ENCODE measurements at places on chromosomes 4 and X.

DNA sequence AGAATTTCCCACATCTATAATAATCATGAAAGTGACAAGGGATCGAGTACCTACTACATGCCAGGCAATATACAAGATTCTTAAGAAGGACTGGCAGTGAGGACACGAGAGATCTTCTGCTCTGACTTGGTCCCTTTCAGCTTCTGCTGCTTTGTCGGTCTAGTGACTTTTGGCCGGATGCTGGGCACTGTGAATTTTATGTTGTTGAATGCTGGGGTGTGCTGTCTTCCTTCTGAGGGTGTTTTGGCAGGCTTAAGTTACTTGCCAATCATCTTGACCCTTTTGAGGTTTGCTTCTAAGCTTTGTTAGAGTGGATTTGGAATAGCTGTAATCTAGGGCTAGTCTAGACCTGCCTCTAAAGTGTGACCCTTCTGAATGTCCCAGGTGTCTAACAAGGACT is 23.5 kb downstream of the NAT8L start:
- no peak for DNase-seq

DNA sequence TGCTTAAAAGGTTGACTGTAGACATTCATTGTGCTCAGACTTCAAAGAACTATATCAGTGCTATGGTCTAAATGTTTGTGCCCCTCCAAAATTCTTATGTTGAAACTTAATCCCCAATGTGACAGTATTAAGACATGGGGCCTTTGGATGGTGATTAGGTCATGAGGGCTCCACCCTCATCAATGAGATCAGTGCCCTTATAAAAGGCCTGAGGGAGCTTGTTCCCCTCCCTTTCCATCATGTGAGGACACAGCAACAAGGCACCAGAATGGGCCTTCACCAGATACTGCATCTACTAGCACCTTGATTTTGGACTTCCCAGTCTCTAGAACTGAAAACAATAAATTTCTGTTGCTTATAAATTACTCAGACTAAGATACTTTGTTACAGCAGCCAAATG is 28.3 kb downstream of the CLOCK start:
- DNase-seq = no peak

- DNase-seq = no peak
Observed at GRCh38 chr4:168488869-168489274, 8.0 kb upstream of the PALLD start.

DNA sequence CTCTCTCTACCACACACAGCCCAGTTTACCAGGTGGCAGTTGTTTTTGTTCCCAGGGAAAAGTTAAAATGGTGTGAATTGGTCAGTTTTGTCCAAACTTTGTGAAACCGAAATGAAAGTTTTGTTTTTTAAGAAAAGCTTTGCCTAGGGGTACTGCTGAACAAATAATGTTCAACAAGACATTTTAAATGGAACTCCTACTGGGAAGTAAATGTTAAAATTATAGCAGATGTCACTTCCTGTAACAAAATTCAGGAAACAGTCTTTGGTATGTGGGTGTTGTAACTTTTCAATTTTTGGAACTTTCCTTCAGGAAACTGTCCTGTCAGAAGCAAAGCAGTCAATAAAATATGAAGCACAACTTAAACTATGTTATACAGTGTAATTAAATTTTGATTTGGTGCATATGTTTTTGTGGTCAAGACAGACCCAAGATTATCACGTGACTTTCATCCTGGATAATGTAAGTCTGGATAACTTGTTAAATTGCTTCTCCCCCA is 79.5 kb downstream of the AFF1 start:
- DNase-seq = no peak

- no peak for DNase-seq
Observed at GRCh38 chr4:88826771-88827170, 129.1 kb upstream of the NAP1L5 start.

- no peak for DNase-seq
Observed at GRCh38 chr4:163808011-163808410, 313.5 kb downstream of the TMA16 start.

- DNase-seq = no peak
Observed at GRCh38 chr4:159171287-159171686, 68.4 kb downstream of the RAPGEF2 start.

DNA sequence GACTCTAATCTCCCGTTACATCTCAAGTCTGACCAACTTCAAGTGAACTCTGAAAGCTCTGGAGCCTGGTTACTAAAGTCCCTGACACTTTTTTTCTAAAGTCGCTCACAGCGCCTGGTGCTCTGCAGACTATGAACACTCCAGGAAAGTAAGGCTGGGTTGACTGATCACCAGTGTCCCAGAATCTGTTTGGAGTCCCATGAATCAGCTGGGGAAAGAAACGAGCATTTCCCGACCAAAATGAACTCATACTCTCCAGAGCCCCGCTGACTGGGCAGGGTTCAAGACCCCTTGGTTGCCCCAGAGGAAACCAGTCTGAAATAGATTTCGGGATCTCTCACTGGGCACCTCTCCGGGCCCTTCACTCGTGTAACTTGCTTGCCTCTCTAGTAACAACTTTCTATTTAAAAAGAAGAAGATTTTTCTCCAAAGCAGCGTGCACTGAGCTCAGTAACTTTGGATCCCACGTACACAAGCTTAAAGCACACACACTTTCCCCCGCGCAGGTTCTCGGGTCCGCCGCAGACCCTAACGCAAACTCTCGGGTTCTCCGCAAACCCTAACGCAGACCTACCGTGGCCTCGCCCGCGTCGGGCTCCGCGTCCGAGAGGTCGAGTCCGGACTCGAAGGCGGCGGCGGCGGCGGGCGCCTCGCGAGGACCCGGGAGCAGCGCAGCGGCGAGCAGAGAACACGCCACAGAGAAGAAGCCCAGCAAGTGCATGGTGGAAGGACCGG is 964 bp downstream of the VEGFC start:
- no peak for DNase-seq

GRCh38 chr4:11597506-11597905 is 168.8 kb upstream of the HS3ST1 start:
- peak; percentile 59 for DNase-seq

DNA sequence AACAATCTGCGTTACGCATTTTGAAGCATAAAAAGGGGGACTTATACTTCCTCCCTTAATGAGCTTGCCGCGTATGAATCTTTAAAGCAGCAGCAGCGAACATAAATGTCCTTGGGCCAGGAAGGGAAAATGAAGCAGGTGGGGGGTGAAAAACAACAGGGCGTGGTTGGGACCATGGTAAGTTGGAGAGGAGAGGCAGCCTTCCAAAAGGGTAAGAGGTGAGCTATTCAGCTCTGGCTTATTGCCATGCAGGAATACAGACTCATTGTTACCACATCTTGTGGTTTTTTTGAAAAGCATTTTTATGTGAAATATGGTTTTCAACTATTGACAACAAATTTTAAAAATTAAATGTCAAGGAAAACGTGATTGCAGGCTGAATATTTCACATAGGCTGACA is 710.7 kb upstream of the FAM241A start:
- no peak for DNase-seq

- DNase-seq = no peak
Observed at GRCh38 chrX:39670281-39670680, 427.5 kb downstream of the BCOR start.

DNA sequence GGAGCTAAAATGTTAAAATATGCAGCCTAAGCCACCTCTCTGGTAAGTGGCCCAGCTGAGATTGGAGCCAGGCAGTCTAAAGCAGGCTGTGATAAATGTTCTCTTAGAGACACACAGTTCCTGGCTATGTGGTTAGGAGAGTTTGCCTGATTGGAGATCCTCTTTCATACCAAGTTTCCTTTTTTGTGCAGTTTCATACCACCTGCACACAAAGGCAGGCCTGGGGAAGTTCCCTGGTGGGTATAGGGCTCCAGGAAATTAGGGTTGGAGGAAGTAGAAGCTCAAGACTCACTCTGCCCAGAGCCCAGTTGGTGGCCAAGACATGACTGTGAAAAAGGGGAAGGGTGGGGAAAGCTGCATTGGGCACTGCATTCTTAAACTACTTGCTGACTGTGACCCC is 16.9 kb downstream of the CYBB start:
- no peak for DNase-seq

- DNase-seq = no peak
Observed at GRCh38 chr4:70706044-70706461, 15.7 kb upstream of the RUFY3 start.

- no peak for DNase-seq
Observed at GRCh38 chr4:122195718-122196117, 43.6 kb downstream of the BLTP1 start.

DNA sequence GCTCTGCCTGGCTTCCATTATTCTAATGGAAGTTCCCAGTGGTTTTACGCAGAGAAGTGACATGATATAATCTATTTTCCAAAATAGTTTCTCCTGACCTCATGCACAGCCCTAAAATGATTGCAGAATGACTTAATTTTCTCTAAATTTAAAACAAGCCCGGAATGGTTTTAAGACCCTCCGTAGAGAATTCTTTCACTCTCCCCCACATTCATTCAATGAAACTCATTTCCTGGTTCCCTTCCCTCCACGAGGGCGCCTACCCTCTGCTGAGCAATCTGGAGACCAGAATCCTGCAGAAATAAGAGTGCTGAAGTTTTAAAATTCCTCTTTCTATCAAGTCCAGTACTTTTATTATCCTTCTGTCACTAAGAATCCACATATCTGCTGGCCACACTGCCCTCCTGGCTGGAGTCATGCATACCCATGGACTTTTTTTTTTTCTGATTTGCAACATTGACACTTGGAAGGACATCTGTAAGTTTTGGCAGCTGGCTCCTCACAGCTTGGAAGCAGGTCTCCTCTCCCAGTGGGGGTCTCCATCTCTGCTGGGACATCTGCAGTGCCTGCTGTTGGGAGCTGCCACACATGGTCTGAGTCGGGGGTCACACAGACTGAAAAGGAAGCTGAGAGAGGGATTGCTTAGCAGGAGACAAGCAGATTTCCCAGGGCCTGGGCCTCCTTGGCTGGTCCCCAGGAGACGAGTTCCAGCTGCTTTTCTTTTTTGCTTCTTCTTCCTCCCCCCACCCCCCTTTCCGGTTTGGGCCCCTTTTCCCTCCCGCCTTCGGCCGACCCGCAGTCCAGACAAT is 86.1 kb downstream of the SOWAHB start:
- DNase-seq = no peak

DNA sequence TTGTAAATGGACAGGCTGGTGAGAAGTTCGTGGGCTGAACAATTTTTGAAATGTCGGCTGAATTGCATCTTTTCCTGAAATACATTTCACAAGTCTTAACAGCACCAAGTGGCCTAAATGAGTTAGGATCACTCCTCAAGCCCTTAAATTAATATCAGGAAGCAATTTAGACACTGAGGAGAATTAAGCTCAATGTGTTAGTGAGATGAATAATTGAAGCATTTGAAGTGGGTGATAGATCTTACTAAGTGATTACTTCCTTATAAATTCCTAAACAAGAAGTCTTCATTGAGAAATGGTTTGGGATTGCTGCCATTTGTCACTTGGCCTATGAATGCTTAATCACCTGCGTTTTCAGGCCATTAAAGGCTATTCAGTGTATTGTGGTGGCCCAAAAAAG is 116.8 kb downstream of the NAA11 start:
- no peak for DNase-seq

DNA sequence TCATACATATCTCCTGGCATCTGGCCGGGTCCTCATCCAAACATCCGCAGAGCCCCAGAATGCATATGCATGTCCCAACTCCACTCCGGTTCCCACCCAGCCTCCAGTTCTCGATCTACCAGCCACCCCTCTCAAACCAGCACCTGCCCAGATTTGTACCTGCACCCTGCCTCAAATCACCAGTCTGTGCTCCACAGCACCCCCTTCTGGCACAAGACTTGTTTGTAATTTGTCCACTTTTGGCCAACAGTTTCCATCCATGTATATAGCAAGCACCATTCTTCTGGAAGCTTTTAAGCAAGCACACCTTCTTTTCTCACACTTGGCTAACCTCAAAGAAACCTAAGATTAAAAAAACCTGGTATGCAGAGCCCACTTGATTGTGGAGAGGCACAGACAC is 644.1 kb downstream of the MID1IP1 start:
- no peak for DNase-seq

DNA sequence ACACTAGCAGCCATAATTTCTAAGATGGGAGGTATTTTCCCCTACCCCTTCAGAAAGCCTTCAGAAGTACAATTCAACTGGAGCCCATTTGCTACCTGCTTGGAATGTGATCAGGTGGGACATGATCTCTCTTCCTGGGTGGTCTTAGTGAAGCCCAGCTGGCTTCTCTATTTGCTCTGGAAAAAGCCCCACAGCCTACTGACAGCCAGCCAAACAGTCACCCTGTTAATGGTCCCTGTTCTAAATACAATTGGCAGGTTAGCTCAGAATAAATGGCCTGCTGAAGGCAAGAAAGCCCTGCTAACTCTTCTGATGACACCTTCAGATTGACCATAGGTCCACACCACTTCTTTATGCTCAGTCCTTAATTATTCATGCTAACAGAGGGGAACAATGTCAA is 39.9 kb downstream of the HS6ST2 start:
- DNase-seq = no peak

DNA sequence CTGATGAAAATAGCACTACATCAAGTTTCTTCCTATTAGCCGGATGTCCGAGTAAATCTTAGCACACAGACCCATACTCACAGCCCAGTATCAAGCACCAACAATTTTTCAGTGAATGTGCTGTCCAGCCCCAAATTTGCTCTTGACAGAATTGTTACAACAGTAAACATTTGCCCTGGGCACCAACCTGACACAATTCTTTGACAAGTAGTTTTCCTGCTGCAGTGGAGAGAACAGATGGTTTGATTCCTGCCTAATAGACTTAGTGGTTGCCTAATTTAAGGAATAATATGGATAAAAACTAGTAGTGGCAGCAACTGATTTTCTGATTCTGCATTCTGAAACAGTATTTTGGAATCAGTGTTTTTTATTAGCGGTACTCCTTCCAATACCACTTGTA is 253.6 kb downstream of the SLC39A8 start:
- DNase-seq = no peak

DNA sequence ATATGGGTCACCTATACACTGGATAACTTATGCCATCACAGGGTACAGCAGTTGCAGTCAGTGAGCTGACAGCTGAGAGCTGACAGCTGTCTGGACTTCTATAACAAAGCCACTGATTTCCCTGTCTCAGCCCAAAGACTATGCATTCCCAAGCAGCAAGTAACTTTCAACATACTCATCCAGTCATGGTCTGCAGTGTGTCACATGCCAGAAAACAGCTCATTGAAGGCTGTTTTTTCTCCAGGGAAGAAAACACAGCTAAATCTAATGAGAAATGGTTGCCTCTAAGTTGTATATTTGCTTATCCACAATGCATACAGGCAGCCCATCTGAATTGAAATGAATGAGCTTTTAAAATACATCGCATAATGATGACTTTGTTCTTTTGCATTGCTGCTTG is 6.3 kb downstream of the KIAA1210 start:
- DNase-seq = no peak

GRCh38 chrX:19334945-19335626 is 8.6 kb upstream of the PDHA1 start:
- no peak for DNase-seq

- DNase-seq = no peak
Observed at GRCh38 chr4:105509291-105509690, 35.4 kb upstream of the PPA2 start.

DNA sequence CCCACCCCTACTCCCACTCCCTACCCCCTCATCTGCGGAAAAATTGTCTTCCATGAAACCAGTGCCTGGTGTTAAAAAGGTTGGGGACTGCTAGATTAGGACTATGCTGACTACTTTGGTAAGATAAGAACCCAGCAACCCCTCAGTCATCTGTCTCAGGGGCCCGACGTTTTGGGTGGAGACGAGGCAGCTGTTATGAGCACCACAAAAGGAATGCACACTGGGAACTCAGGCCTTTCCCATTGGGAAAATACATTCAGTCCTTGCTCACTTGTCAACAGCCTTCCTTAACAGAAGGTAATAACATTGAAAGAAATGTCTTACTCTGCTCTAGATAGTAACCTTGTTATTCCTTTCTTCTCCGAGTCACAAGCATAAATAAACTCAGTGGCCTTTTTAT is 310.8 kb downstream of the AFF2 start:
- DNase-seq = no peak
